ENCODE measurements at places on chromosomes 2 and 18. TPM values are rescaled to one million over a fixed set of nuclear protein-coding genes. Genes with fewer than 3 reads are reported as not detected.

SUMO1 gene
- total RNA-seq: 98.4 TPM

PSD4 gene
- total RNA-seq: 1.5 TPM

KCNK3 gene
- 5.3 TPM for total RNA-seq

CNPPD1 gene
- 37.0 TPM for total RNA-seq

NCL gene
- total RNA-seq: 227 TPM

BMP10 gene
- total RNA-seq: not detected

PLCL1 gene
- total RNA-seq: 13.6 TPM

KYNU gene
- 1.4 TPM for total RNA-seq

CHRNA1 gene
- total RNA-seq: not detected

CENPO gene
- total RNA-seq: 2.8 TPM

GREB1 gene
- total RNA-seq: 1.5 TPM

CYRIA gene
- 9.0 TPM for total RNA-seq

LPIN1 gene
- 32.9 TPM for total RNA-seq

LRATD1 gene
- 5.5 TPM for total RNA-seq

OTX1 gene
- total RNA-seq: not detected

DNA sequence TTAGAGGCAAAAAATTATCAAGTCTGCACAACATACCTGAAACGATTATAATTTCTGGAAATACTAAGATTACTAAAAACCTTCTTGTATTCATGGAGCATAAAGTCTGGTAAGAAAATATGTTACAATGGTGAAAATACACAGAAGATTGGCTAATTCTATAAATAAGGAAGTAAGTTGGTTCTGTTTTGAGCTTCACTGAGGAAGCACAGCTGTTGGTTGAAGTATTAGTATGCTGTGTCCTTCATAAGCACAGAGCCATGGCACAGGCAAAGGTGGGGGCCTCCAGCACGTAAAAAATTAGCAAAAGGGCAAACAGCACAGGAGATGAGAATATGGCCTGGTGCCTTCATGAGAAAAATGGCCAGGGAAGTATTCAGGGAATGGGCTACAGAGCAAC, 40.4 kb upstream of the ANKRD62 start:
- DNase-seq: no peak

- no peak for DNase-seq
These were observed 144.3 kb upstream of the TFPI start for GRCh38 chr2:187698374-187699110.

GRCh38 chr18:26488417-26489009, 59.8 kb downstream of the KCTD1 start:
- no peak for DNase-seq

GRCh38 chr2:133791191-133791590, 222.9 kb upstream of the NCKAP5 start:
- DNase-seq: no peak

DNA sequence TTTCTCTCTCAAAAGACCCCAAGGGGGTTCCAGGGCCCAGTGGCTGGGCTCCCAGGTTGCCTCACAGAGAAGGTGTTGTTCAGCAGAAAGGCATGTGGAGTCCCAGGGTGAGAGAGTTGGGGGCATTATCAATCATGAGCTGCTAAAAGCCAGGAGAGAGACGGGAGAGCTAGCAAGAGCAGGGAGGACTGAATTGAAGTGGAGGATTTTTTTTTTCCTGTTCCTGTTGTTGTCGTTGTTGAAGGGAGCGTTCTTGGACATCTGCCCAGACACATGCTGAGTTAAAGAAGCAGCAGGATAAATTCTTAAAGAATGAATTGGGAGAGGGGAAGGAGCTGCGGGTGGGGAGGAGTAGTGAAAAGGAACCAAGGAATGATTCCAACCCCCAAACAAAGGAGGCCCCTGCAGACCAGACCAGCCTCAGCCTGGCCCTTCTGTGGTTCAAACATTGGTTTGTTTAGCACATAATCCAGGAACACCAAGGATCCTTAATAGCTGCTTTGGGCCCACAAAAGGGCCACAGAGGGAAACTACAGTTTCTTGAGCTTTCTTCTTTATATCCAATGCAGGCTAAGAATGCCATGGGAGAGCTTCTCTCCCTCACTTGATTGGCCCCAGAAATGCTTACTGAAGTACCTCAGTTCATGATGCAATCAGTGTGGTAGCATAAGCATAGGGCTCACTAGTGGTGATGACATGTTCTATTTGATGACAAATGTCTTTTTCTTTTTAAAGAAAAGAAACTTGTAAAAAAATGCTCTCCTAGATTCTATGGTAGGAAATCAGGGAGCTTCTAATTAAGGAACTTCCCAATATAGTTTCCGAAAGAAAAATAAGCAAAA, 146.0 kb downstream of the SETBP1 start:
- DNase-seq: peak; percentile 95

- DNase-seq: no peak
These were observed 271.5 kb downstream of the MBD5 start for GRCh38 chr2:148292431-148292830.

GRCh38 chr2:162688403-162688802, 150.2 kb downstream of the KCNH7 start:
- no peak for DNase-seq

- no peak for DNase-seq
These were observed 205.0 kb upstream of the SMAD2 start for GRCh38 chr18:48135436-48135966.

DNA sequence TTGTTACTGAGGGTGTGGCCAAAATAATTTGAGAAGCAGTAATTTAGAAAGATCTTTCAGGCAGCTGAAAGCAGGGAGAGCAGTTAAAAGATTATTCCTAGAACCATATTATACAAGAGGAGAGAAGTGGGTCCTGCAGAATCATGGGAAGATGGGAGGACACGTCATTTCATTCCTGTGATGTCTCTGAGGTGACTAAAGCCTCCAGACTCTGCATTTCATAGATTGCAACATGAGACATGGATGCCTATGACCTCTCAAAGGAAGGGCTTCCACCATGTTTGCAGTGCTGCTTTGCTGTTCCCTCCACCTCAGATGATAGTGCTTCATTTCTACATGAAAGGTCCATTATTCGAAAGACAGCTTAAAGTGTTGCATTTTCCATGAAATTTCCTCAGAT, 788.4 kb downstream of the TSN start:
- DNase-seq: no peak

- peak; percentile 63 for DNase-seq
These were observed 4.2 kb downstream of the GPBAR1 start for GRCh38 chr2:218264773-218265561.

GRCh38 chr18:31225668-31226067, 63.0 kb upstream of the DSC1 start:
- no peak for DNase-seq

- no peak for DNase-seq
These were observed 401.7 kb upstream of the SPRED2 start for GRCh38 chr2:65834062-65834461.

DNA sequence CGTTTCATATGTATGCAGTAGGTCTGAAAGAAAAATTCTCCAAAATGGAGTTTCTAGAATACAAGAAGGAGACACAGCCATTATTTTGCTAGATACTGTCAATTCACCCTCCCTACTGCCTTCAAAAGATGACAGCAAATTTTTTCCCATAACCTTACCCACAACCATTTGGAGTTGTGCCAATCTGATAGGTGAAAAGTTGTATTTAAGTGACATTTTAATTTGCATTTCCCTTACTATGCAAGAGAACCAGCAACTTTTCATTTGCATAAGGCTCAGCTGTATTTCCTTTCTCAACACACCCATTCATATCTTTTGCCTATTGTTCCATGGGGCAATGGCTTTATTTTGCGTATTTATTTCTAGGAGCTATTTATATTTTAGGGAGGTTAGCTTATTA, 31.4 kb upstream of the IL18RAP start:
- no peak for DNase-seq

- no peak for DNase-seq
These were observed 42.3 kb upstream of the MRPL33 start for GRCh38 chr2:27729198-27729597.

GRCh38 chr2:198712485-198712884, 745.3 kb downstream of the SATB2 start:
- no peak for DNase-seq

DNA sequence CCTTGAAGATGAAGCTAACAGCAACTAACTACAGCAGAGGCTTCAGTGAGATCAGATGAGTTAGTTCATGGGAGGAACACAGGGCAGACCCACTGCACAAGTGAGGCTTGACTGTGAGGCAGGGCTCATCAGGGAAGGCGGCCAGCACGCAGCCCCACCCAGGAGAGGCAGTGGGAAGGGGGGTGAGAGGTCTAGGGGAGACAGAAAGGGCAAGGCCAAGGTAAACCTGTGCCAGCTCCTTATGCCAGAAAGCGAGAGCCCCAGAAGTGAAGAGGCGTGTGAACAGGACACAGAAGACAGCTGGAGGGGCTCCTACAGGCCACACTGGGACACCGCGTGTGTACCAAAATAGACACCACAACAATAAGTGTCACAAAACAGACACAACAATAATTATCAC, 48.6 kb downstream of the ANO7 start:
- DNase-seq: peak; percentile 29

DNA sequence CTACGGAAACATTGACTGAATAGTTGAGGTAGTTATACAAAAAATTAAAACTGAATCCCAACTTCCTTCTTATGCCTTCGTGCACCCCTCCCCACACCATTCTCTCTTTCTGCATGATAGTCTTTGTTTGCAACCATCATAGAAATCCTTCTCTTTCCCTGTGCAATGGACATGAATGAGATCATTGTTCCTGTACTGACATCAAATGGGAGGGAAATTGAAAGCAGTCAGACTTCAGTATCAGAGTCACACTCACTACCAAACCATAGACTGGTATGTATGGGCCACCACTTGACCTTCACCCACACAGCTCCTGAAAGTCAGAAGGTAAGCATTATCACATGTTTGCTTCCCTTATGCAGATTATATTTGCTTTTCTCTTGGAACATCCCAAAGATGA, 782.8 kb downstream of the BCL11A start:
- no peak for DNase-seq

GRCh38 chr2:110113961-110114591, 1.5 kb downstream of the MALL start:
- no peak for DNase-seq

DNA sequence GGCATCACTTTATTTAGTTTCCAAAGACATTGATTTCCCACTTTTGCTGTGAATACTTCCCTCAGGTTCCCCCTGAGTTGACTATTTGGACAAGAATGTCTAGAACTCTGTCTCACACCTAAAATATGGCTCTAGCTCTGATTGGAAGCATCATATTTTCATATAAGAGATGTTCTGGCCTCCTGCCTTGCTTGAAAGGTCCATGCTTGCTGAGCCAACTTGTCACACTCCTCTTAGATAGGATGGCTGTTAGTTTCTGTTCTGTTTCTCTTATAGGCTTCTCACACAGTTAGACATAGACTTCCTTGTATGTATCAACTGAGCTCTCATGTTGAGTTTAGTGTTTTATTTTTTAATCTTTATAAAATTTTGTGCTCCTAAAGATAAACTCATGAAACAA, 87.1 kb downstream of the CNTNAP5 start:
- no peak for DNase-seq

GRCh38 chr2:240585101-240585500, 1.4 kb upstream of the CAPN10 start:
- DNase-seq: peak; percentile 46

All from sigmoid colon (tissue), 7 donors.